ENCODE measurements at places on chromosomes 6 and 20.

DNA sequence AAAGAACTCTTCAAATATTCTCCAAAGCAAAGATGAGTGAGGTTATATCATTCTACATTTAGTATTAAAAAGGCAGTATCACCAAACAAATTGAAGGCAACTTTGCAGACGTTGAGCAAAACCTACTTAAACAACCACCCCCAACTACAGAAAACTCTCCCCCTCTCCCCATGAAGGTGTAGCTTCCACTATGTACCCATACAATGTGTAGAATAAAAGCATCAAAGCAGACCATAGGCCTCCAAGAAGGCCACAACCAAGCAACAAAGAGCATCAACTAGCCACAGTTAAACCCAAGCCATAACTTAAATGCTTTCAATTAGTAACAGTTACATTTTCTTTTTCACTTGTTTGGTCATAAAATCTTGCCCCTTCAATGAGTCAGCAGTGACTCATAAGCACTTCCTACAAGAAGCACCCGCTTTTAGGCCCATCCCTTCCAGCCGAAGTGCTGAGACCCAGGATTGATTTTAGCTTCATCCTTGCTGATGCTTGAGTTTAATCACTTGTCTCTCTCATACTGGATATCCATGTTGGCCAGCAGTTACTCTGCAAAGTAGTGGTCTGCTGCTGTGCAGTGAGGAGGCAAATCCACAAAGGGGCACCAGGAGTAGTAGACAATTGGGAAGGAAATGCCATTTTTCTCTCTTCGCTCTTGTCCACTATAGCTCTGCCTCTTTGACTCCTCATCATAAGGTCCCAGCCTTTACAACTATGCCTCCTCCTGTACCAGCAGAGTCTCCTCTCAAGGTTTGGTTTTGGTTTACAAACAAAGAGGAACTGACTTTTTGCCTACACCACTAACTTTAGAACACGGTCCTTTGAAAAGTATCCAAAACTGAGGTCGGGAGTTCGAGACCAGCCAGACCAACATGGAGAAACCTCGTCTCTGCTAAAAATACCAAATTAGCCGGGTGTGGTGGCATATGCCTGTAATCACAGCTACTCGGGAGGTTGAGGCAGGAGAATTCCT is 8.4 kb upstream of the NUP153 start:
- no peak for DNase-seq

DNA sequence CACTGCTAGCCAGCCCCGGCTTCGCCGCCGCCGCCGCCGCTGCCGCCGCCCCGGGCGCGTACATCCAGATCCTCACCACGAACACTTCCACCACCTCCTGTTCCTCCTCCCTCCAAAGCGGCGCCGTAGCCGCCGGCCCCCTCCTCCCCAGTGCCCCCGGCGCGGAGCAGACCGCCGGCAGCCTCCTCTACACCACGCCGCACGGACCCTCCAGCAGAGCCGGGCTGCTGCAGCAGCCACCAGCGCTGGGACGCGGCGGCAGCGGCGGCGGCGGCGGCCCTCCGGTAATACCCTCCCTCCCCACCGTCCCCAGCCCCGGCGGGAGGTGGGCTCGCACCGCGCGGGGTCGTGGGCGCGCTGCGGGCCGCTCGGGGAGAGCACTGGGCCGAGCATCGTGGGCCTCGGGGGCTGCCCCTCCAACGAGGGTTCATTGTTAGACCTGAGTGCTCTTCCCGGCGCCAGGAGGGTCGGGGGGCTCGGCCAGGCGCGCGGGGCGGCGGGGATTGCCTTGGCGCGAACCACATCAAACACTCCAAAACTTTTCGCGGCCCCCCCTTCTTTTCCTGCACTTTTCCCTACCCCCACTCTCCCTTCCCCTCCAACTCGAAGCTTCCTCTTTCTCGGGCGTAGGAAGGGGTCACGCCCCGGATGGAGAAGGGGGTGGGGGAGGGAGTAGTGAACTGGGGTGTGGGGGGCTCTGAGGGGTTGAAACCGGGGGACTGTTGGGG is 827 bp downstream of the E2F3 start:
- no peak for DNase-seq

DNA sequence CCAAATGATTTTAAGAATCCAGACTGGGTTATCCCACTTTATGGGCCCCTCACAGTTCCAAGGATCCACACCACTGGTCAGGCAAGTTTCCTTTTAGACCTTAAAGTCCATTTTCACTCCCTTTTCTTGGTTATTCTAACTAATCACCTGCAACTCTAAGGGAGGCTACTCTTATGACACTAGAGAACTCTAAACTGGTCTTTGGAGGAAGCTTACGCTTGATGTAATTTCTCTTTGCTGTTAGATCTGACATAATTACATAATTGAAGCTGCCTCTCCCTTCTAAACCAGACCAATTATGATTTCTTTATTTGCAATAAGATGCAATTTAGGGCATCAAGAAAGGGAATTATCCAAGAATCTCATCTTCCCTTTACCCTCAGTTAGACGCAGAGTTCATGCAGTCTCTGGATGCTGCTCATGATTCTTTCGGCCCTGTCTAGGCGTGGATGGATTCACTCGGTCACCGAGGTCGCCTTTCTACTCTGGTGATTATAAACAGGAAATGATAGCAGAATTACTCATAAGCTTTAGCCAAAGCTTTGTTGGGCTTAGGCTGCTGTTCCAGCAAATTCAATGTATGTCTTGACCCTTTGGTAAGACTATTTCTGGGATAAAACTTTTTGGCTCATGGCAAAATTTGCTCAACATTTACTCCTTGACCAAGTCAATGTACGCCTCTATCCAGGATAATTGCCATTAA is 166.4 kb upstream of the PRND start:
- DNase-seq = no peak

DNA sequence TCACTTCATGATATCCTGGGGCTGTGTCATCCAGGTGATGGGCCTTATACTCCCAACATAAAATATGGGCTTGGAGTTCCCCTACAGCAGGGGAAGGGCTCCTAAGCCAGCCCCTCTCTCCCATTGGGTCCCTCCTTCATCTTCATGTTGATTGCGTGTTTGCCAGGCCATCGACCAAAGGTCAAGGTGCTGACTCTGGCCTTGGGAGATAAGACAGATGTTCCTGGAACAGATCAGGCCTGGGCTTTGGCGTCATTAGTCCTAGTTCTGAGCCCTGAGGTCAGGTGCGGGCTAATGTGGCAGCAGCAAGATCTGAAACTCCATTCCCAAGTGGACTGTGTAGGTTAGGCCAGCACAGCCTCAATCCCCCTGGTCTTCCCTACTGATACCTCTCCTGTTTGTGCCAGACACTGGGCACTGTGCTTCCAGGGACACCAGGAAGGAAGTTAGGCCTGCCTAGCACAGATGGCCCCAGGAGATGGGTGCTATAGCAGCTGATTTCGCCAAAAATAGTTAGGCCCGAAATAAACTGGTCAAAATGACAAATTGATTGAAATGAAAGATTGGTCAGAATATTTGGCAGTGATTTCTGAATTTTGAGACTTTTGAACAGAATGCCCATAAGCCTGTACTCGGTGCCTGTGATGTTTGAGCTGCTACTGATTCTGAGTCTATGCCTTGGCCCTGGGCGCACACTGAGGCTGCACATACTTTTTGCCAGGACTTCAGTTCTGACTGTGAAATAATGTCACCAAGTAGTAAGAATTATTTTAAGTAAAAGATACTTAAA is 28.8 kb downstream of the EPB41L1 start:
- no peak for DNase-seq

- DNase-seq = no peak
Observed at GRCh38 chr6:5713519-5713918, 293.2 kb downstream of the NRN1 start.

DNA sequence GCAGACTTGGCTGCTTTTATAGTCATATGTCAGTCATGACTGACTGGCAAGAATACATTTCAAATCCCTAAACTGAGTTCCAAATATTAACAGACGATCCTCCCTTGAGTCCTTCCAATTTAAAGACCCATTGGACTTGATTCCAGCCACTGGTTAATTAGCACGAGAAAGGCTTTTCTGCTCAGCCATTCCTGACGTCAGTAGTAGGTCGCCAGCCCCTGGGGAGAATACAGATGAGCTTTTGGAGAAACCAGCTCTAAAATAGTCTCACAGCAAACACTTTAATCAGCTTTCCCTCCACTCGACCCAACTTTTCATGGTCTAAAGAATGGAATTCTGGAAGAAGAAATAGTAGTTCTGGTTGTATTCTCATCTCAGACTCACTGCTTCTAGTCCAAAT is 91.6 kb downstream of the SLC22A3 start:
- no peak for DNase-seq

- DNase-seq = no peak
Observed at GRCh38 chr20:40741507-40742106, 52.6 kb upstream of the MAFB start.

GRCh38 chr6:169829786-169830185 is 78.4 kb downstream of the ERMARD start:
- no peak for DNase-seq

GRCh38 chr6:115969207-115969929 is 91.3 kb downstream of the FRK start:
- no peak for DNase-seq

- no peak for DNase-seq
Observed at GRCh38 chr6:20891161-20891560, 356.9 kb downstream of the CDKAL1 start.

- DNase-seq = no peak
Observed at GRCh38 chr20:11832851-11833250, 84.8 kb upstream of the BTBD3 start.

DNA sequence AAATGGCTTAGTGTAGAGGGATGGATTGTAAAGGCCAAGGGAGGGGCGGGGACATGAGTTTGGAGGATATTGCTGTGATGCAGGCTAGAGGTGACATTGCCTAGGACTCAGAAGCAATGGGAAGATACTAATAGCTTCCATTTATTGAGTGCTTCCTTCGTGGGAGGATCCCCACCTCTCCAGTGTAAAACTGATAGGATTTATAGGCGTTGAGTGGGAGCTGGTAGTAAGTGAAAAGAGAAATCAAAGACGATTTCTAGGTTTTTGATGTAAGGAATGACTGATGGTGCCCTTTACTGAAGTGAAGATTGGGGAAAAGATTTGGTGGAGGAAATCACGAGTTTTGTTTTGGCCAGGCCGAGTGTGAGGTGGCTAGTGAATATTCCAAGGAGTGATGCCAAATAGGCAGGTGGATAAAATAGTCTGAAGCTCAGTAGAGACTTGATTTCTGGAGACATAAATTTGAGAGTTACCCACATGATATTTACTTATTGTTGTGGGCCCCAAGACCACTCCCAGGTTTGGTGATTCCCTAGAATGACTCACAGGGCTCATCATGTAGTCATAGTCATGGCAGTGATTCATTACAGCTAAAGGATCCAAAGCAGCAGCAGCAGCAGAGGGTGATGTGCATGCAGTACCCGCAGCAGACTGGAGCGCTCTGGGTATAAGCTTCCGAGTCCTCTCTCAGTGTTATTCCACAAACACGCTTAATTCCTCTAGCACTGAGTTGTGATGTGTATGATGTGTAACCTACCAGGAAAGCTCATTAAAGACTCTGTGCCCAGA is 10.2 kb downstream of the RPRD1B start:
- DNase-seq = no peak

- no peak for DNase-seq
Observed at GRCh38 chr20:63309261-63310071, 16.5 kb downstream of the COL20A1 start.

- DNase-seq = no peak
Observed at GRCh38 chr20:740162-740561, 28.1 kb downstream of the SLC52A3 start.
